ENCODE measurements at places on chromosomes 1 and 21.

GRCh38 chr1:221812905-221813597, 71.2 kb upstream of the DUSP10 start:
- DNase-seq: no peak

DNA sequence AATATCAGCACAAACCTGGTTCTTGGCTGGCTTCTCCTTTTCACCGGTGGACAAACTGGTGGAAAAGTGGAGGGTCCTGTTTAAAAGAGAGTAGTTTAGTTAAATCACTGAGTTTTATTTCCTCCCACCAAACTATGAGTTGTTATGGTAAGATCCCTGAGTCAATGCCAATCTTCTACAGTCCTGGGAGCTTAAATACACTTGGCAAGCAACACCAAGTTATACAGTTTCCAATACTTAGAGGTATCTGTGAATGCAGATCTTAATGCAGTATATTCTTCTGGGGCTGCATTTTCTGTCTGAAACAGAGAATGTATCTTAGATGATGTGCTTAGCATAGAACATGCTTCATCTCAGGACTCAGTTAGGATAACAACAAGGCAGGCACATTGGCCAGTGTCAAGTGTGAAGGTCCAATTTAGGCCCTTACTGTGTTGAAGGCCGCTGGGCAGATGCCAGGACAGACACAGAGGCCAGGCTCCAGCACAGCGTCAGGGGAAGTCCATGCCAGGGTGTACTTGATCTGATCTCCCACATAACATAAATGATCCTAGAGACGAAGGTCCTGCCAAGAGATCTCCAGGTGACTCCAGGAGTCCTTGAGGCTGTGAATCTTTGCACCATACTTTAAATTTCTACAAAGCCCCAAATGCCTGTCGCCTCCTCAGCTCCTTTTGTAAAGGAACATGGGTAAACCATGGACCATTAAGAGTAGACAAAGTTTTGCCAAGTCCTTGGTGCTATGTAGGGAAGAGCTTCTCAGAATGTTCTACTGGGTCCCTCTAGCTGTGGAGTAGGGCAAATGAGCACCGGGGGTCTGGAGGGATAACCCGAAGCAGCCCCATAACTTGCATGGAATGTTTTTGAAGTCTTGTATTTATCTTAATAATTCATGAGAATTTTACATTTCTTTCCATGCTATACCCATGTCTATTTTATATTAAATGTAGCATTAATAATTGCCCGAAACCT, 76.8 kb downstream of the KCNJ15 start:
- peak; percentile 68 for DNase-seq

GRCh38 chr1:36554323-36554628, 71.6 kb upstream of the CSF3R start:
- no peak for DNase-seq

DNA sequence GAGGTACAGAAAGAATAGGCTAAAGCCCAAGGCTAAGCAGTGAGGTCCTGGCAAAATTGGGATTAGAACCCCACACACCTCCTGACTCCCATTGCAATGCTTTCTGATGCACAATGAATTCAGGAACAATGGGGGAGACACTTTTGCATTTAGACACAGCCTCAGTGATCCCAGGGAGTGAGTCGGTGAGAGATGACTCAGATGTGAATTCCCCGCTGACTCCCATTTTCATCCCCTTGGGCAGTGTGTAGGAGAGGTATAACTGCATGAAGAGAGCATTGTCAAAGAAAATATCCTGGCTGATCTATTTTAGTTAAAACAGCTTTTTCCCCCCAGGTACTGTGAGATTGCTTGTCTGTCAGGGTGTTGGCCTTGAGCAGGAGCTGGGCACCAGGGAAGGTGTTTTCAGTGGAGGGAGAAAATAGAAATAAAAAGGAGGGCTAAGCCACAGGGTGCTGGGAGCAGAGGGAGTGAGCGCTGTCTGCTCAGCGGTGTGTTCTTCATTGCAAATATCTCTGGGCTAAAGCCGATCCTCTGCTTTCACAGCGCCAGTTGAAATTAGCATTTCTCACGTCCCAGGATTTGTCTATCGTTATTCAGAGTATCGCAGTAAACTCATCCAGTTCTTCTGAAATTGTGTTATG, 247.7 kb upstream of the PTBP2 start:
- peak; percentile 31 for DNase-seq

DNA sequence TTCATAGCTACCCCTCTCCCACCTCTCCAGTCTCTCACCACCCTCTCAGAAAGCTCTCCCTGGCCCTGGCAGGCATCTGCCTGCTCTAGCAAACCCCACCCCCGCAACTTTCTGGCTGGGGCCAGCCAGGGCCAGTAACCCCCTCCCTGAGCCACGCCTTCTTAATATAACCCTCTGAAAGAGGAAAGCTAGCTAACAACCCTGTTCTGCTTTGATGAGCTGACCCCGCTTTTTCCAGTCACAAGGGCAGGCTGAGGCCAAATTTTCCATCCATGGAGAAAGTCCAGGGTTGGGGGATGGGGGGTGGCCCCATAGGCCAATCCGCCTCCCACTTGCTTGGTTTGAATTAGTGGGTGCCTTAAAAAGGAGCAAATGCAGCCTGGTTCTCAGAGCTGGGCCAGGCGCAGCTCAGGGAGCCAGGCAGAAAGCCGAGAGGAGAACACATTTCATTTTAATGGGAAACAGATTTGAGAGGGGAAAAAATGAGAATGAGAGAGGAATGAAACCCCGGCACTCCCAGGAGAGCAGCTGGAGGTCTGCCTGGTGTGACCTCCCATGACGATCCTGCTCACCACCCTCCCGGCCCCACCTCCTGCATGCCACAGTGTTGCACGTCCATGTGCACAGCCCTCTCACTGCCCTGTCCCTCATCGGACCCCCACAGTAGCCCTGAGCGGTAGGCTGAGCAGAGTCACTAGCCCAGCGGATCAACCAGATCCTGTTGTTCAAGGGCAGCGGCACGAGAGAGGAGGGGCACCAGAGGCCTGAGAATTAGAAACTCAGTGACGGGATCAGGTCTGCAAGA, 62.3 kb downstream of the OPTC start:
- peak; percentile 98 for DNase-seq

DNA sequence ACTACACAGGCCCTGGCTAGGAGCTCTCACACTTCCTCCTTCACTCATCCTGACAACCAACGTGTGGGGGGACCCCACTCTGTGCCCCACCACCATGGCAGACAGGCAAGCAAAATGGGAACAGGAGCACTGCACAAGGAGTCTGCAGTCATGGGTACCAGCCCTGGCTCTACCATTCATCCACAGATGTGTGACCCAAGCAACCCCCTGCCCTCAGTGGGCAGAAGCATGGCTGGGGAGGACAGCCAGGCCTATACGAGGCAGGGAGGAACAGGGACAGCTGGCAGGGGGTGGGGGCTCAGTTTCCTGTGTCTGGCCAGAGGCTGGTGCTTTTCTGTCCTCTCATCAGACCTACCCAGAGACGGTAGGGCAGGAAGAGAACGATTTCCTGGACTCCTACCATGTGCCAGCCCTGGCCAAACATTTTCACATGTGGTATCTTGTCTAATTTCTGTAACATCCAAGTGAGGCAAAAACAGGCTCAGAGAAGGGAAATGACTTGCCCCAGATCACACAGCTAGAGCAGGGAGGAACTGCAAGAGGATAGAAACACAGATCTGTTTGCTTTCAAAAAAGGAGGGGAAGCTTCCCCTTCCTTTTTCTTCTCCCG, 178.0 kb downstream of the HIVEP3 start:
- DNase-seq: no peak

- DNase-seq: no peak
These were observed 6.8 kb upstream of the KIF17 start for GRCh38 chr1:20724364-20725188.

GRCh38 chr1:185108321-185108720, 48.4 kb downstream of the TRMT1L start:
- no peak for DNase-seq

DNA sequence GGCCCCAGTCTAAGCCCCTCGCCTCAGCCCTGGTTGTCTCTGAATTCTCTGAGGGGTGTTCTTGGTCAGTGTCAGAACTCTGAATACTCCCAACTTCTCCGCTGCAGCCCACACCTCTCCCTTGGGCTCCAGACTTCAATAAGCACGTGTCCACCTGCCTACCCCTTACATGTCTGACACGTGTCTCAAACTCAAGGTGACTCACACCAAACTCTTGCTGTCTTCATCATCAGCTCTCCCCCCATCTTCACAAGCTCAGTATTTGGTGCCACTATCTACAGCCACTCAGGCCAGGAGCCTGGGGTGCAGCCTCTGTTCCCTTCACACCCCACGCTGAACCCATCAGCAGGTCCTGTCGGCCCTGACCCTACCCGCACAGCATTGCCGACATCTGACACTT, 18.8 kb upstream of the UBXN10 start:
- no peak for DNase-seq

DNA sequence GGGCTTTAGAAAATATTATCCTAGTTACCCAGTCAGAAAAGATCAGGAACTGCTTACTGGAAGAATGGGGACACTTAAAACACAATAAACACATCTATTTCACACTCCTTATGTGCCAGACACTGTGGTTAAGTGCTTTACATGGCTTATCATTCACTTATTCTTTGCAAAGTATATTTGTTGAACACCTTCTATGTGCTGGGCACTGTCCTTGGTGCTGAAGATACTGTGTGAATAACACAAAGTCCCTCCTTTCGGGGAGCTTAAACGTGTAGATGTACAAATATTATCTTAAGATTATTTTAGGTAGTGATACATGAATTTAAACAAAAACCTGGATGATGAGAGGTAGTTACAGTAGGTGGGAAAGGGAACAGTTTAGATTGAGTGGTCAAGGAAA, 169.3 kb downstream of the ST6GALNAC5 start:
- DNase-seq: peak; percentile 64

GRCh38 chr1:5632224-5632623, 360.0 kb downstream of the NPHP4 start:
- no peak for DNase-seq

DNA sequence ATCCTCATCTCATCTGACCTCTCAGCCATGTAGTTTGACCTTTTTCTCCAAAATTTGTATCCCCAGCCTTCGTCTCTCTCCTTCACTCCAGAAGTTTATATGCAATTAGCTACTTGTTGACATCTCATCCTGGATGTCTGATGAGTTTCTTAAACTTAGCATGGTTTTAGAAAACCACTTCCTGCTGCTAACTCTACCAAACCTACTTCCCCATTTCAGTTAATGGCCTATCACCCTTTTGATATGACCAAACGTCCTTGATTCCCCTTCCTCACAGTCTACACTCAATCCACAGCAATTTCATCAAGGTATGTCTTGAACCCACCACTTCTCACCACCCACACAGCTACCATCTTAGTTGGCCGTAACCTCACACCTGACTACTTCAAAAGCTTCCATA, 121.9 kb downstream of the LRRC40 start:
- DNase-seq: no peak

GRCh38 chr1:169483500-169483966, 2.2 kb downstream of the SLC19A2 start:
- no peak for DNase-seq

DNA sequence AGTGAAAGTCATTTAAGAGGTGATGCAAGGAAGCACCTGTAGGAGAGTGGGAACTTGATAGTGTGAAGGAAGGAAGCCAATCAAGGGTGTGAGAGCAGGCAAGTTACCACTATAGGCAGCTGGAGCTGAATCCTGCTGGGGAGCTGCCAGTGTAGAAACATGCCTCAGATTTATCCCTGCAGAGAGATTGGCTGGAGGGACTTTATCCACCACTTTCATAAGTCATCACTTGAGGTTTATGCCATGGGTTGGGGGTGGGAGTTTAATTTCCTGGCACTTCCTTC, 443.6 kb downstream of the PLPP3 start:
- no peak for DNase-seq

GRCh38 chr1:45410850-45411509, 70.7 kb upstream of the MUTYH start:
- DNase-seq: no peak

- no peak for DNase-seq
These were observed 22.0 kb downstream of the UBE2G2 start for GRCh38 chr21:44779417-44780136.

DNA sequence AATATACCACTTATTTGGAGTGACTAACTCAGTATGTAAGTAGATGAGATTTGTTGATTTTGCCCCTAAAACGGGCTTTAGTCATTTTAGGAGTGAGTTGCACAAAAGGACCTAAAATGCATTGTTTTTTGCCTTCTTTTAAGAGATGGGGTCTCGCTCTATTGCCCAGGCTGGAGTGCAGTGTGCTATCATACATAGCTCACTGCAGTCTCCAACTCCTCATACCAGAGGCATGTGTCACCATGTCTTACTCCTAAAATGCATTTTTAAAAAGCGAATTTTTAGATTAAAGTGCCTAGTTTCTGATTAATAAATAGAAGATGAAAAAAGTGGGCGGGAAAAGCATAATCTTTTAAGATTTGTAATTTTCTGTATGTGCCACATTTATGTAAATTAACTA, 11.5 kb upstream of the NEXN start:
- DNase-seq: peak; percentile 64

- no peak for DNase-seq
These were observed 129.7 kb downstream of the RUNX1 start for GRCh38 chr21:34919406-34919805.

DNA sequence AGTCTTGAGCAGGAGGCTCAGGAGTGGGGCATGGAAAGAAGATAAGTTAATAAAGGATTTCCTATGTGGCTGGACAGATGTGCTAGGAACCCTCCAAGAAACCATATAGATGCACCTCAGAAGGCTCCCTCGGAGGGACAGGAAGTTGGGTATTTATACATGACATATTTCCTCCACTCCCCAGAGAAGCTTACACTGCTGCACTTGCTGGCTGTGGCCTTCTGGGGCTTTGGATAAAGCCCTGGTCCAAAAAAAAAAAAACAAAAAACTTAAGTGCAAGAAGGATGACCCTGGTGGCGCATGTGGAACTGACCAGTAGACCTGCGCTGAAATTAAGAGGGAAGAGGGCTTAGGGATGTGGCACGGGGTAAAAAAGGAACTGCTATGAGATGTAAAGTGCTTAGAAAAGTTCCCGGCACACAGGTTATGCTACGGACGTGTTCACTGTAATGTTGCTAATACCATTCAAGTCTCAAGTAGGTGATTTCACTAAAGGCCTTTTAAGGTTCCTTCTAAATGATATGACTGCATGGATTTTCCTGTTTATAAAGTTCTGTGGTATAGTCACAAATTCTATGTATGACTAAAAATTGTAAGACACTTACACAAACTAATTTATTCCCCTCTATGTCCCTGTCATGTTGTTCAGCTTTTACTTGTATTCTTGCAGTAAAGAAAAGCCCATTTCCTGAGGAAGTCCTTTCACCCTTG, 253.6 kb downstream of the HMCN1 start:
- DNase-seq: no peak

DNA sequence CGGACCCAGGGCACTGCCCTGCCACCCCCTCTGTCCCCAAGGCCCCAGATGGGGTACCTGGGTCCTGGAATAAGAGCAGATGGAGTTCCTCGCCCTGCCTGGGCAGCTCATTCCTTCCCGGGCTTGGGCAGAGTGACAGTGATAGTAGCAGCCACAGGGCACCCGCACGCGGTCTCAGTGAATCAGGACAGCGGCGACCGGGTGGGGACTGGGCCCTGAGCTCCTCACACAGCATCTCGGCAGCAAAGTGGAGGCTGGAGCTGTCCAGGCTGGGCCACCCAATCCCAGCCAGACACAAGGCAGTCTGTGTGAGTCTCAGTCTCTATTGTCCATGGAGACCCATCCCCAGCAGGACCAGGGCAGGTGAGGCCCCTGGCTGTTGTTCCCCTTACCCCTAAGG, 37.4 kb upstream of the CCDC27 start:
- no peak for DNase-seq

- no peak for DNase-seq
These were observed 51.5 kb downstream of the CHRM3 start for GRCh38 chr1:239437822-239438221.

- no peak for DNase-seq
These were observed 7.1 kb upstream of the PEF1 start for GRCh38 chr1:31651766-31652165.

GRCh38 chr1:34460193-34460592, 283.5 kb downstream of the C1orf94 start:
- DNase-seq: peak; percentile 21

Measured in fibroblast of skin of scalp (primary cell).